ENCODE measurements at places on chromosomes 1 and 21.

DNA sequence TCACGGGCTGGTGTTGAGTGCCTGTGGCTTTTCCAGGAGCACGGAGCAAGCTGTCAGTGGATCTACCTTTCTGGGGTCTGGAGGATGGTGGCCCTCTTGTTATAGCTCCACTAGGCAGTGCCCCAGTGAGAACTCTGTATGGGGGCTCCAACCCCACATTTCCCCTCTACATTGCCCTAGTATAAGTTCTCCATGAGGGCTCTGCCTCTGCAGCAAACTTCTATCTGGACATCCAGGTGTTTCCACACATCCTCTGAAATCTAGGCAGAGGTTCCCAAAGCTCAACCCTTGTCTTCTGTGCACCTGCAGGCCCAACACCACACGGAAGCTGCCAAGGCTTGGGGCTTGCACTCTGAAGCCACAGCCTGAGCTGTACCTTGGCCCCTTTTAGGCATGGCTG, 157.3 kb downstream of the MRPL39 start:
- DNase-seq, result no peak

GRCh38 chr1:75345538-75346292, 211.5 kb downstream of the LHX8 start:
- no peak for DNase-seq

DNA sequence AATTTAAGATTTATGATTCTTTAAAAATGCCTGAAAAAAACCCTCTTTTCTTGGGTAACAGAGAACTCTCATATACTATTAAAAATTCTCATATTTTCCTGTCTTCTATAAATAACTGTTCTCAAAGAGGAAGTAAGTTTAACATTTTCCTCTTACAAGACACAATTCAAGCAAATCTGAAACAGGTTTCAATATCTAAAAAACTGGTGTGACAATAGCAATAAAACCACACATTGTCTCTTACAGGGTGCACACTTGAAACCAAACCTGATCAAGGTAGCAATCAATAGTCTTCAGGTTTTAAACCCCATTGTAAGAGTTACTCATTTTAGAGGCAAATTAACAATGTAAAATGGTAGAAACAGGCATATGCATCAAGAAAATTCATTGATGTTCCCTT, 28.0 kb downstream of the FUBP1 start:
- no peak for DNase-seq

DNA sequence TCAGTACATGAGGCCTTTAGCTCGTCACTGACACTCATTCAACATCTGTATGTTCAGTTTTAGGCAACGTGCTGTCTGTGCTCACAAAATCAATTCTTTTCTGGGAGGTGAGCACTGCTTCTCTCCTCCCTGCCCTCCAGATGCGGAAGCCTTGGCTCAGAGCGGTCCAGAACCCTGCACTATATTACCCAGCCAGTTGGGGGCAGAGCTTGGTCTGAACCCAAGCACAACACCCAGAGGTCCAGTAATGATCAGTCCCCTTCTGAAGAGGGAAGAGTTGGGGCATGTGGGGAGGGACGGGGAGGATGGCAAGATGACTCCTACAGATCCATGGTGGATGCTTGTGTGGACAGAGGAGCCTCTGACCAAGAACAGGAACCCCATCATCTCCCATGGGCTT, 5.6 kb upstream of the DSCAM start:
- no peak for DNase-seq

DNA sequence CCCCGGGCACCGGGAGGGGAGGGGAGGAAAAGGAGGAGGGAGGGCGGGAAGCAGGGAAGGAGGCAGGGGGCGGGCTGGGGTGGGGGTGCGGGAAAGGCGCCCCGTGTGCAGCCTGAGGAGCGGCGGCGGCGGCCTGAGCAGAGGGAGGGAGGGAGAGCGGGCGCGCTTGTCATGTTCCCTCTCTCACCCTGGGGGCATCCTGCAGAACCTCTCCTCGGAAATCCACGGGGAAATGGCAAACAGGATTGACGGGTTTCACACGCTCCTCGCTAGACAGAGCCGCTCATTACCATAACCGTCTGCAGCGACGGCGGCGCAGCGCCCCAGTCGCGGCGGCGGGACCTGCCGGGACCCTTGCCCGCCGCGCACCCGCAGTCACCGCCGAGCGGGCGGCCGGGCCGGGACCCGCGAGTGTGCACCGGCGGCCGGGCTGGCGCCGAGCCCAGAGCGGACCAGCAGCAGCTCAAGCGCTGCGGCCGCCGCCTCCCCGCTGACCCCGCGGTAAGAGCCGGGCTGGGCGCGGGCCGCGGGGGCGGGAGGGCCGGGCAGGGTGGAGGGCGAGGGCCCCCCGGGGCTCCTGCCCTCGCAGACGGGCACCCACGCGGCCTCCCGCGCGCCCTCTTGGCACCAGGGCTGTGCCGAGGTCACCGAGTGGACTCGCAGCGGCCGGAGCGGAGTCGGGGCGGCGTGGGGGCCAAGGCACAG, at the start of gene SERTAD4:
Gene SERTAD4 (plus strand): TSS at position 286 of the 705 bp plus-strand sequence. CDS start 5,165 bp downstream, outside the sequence.
- DNase-seq, result no peak

All from inflammatory macrophage (primary cell).